Cortex of kidney (tissue), 1 donor: ENCODE measurements at places on chromosomes 5 and 9.

DNA sequence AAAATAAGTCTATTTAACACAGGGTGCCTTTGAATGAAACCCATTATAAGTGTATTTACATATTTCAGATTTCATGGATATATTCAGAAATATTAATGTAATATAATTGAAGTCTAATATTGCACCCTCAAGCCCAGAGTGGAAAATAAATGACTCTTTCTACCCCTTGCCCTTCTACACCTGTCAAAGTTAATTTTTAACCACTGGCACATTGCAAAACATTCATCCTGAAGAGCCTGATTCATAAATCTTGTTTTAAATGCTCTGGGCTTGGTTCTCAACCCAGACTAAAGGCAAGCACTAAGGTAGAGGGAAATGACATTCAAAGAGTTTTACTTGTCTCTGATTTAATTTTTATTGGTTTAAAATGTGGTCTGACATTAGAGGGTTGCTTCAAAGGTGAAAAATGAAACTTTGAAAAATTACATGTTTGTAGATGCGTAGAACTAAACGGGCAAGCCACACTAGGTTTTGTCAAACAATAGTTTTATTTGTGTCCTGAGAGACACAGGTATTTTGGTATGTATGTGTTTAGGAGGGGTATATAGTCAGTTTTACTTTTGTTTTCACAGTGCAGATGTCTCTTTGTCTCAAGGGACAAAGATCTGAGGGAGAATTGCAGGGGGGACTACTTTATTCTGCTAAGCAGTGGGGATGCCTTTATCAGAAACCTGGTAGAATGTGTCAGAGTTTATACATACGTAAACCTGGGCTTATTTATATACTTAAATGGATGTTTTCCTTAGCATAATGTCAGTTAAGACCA lies 69.7 kb downstream of the PIK3R1 start:
- no peak for DNase-seq

DNA sequence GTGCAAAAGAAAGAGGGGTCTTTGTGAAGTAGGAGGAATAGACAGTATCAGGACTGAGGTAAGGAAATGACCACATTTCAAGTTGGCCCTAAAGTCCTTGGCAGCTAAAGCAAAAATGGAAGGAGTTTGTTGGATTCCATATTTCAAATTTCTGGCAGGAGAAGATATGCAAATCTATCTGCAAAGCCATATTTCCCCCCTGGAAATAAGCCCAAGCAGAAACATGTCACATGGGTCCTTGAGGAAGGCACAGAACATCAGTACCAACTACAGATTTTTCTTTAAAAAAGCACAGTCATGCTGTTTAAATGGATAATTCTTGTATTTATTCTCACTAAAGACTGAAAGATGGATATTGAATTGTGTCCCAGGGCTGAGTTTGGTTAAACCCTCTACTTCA lies 323.0 kb downstream of the TRIM32 start:
- no peak for DNase-seq

GRCh38 chr5:42870882-42871418 lies 59.3 kb upstream of the SELENOP start:
- no peak for DNase-seq

DNA sequence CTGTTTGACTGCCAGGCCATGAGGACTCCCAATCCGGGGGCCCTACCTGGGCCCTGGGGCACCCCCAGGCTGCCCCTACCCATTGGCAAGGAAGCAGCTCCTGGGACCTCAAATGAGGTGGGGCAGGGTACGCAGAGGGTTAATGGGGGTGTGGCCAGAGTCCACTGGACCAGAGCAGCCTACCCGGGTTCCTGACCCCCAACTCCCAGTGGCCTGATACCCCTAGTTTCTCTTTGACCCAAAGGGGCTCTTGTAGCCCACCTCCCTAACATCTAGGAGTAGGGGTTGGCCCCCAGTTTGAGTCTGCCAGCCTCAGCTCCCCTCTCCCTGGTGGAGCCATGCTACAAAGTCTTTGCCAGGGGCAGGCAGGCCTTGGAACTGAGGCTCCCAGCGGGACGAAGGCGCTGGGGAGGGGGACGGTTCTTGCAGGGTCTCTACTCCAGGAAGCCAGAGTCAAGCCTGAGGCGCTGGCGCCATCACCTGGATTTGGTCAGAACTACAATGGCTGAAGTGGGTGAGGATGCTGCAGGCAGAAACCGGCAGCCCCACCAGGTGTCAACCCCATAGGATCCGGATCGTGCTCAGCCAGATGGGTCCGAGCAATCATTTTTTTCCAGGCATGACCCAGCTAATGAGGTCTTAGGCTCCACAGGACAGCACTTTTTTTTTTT lies 8.4 kb upstream of the CERCAM start:
- no peak for DNase-seq

GRCh38 chr9:129671519-129671918 lies 6.1 kb downstream of the PRRX2 start:
- DNase-seq, result no peak

- no peak for DNase-seq
These were observed 35.7 kb upstream of the PPP1R26 start for GRCh38 chr9:135443797-135444425.
